Left renal pelvis (tissue), 4 donors: ENCODE measurements at places on chromosomes 5 and 9. TPM values are rescaled to one million over a fixed set of nuclear protein-coding genes. Genes with fewer than 3 reads are reported as not detected.

The S100Z gene
- polyA plus RNA-seq = 0.16 TPM

The FREM1 gene
- 181 TPM for polyA plus RNA-seq

DNA sequence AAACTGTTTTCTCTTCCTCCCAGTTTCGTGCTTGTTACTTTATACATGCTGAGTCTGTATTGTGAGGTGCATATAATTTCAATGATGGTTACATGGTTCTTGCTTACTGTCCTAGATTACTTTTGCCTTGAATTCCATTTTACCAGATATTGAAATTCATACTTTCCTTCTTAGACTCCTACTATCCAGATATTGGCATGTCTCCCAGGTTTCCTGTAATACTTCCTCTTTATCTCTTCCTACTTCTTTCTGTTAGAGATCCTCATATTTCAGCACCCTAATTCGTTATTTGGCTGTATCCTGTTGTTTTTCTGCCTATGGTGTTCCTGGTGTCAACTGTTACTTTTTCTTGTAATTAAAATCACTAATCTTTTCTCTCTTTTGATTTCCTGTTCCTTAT is 522.1 kb downstream of the CCDC171 start:
- no peak for DNase-seq

DNA sequence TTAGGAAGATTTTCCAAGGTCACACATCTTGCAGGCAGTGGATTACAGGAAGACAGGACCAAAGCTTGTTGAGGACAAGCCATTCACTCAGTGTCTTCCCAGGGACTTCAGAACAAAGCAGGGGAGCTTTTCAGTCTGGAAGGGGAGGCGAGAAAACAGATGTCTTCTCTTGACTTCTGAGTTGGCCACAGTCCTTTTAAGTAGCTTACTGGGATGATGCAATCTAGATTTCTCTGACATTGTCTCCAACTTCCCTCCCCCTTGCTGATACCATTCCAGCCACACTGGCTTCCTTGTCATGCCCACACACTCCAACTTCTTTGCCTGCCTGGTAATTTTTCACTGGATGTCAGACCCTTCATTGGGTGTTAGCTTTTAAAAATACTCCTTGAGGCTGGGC is 174.2 kb upstream of the TBC1D2 start:
- no peak for DNase-seq

DNA sequence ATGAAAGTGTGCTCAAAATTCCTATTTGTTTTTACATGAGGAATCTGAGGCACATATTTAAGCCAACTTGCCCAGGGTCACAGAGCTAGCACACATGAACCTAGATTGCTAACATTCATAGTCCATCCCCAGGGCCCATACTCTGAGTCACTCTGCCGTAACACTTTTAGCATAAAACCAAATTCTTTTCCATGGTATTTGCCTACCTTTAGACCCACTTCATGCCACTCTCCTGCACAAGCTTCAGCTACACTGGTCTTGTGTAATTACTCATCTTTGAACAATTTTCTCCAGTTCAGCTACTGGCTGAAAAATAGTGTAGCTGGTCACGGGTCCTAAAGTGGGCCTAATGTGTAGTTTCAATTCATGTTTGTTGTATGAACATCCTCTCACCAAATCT is 200.7 kb downstream of the SLC12A2 start:
- no peak for DNase-seq

GRCh38 chr5:124876566-124876965 is 130.1 kb upstream of the ZNF608 start:
- no peak for DNase-seq

GRCh38 chr9:38370176-38370575 is 22.3 kb upstream of the ALDH1B1 start:
- no peak for DNase-seq

GRCh38 chr9:4334410-4334813 is 34.5 kb upstream of the GLIS3 start:
- no peak for DNase-seq

DNA sequence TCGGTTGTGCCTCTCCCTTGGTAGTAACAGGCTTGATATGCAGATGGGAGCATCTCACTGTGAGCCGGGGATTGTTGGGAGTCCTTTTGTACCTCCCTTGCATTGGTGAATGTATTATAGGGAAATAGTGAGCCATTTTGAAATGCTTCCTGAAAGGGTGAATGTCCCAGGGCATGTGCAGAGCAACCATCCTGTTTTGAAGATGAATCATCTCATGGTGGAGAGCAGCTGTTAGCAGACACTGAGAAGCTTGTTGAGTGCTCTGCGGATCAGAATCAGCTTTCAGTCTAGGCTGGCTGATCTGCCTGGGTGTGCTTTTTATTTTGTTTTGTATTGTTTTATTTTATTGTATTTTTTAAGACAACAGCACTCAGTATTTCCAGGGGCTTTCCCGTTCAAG is 29.7 kb downstream of the SLC36A1 start:
- DNase-seq = no peak

GRCh38 chr5:5330728-5331452 is 91.6 kb upstream of the ICE1 start:
- DNase-seq = no peak

GRCh38 chr5:160348080-160348479 is 22.3 kb downstream of the C1QTNF2 start:
- no peak for DNase-seq

The KCNIP1 gene
- 13.7 TPM for polyA plus RNA-seq

DNA sequence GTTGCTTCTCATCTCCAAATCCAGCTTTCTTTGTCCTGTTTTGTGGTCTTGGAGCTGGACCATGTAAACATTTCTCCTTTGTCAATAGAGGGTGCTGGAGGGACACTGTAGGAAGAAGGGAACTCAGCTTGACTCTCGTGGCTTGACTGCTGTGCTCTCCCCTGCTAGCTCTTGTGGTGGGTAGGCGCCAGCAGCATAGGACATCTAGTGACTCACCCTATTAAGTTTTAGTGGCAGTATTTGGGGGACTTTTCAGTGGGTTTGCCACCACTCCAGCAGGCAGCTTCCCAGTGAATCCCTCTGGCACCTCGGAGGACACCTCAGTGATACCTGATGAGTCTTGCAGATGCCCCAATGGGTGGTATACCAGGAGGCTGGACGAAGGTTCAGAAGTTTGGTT is 97.8 kb downstream of the TSSK1B start:
- no peak for DNase-seq

DNA sequence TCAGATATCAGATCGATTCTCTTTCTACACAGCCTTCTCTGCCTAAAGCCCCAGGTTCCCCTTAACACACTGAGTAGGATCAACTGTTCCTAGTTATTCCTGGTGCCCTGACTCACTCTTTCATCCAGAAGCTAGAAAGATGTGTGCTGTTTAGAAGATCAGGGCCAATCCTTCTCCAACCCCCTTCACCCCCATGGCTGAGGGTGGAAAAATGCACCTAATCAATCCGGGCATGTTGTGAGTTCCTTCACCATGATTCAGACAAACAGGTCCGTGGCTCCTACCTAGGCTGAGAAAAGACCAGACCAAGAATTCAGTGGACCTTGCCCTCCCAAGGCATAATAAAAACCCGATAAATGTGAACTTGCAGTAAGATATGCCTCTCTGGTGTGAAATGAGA is 85.4 kb upstream of the EQTN start:
- no peak for DNase-seq

DNA sequence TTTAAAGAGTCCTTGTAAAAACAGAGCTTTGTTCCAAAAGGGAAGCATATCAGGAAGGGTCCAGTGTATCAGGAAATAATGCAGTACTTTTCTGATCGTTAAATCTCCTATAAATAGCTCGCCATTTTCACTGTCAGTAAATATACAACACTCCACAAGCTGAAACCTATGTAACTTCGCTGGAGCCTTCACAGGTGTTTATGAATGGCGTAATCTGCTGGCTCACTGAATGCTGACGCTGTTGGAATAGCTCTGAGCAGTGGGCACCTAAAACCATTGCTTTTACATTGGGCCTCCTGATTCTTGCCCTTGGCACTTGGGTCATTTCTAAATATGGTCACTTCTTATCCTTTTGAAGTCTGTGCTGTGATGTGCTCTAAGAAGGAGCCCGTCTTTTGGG is 4.3 kb downstream of the SHC3 start:
- DNase-seq = no peak

GRCh38 chr9:87562530-87563170 is 65.0 kb downstream of the DAPK1 start:
- DNase-seq = no peak

The SIT1 gene
- 0.32 TPM for polyA plus RNA-seq

DNA sequence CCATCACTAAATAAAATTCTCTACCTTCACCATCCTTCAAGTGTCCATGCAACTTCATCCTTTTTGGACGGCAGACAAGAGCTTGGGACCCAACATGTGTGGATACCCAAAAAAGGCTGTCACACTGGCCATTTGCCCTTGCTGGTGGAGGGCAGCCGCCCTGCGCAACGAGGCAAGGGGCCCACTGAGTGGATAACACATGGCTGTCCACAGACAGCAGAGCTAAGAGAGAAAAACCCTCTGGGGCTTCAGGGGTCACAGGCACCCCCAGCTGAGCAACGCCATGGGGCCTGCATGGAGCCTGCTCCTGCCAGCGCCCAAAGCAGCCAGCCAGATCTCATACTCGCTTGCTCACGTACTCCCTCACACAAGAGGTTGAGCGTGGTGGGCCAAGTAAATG is 205.9 kb upstream of the NREP start:
- DNase-seq = no peak

The ANKRD34B gene
- not detected for polyA plus RNA-seq
